NCI-H1105 (cell line): ENCODE measurements at places on chromosomes 5 and 9.

- no peak for DNase-seq
Measured at GRCh38 chr5:16888694-16889124, 47.4 kb downstream of the MYO10 start.

- DNase-seq, result no peak
Measured at GRCh38 chr5:172110921-172111851, 76.8 kb downstream of the STK10 start.

DNA sequence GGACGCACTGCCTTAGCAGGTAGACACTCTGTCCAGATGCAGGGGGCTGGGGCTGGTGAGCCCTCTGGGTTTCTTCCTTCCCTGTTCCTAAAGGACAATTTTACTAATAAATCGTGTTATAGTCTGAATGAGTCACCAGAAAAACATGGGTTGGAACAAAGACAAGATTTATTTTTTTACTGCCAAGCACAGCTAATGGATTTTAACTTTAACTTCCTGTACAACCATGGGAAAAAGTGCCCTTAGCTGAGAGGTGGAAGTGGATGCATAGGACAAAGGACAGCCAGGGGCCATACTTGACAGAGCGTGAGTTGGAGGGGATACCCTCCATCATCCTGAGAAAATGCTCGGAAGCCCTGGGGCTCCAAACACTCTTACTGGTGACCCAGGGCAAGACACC, 300.7 kb downstream of the MSX2 start:
- DNase-seq, result no peak

- DNase-seq, result peak; percentile 10
Measured at GRCh38 chr9:100674419-100675122, 96.7 kb downstream of the CAVIN4 start.

- no peak for DNase-seq
Measured at GRCh38 chr9:21095561-21095960, 17.8 kb upstream of the IFNB1 start.

GRCh38 chr9:112041536-112042243, 133.4 kb downstream of the SUSD1 start:
- no peak for DNase-seq

- no peak for DNase-seq
Measured at GRCh38 chr5:44266882-44267576, 122.2 kb downstream of the FGF10 start.

DNA sequence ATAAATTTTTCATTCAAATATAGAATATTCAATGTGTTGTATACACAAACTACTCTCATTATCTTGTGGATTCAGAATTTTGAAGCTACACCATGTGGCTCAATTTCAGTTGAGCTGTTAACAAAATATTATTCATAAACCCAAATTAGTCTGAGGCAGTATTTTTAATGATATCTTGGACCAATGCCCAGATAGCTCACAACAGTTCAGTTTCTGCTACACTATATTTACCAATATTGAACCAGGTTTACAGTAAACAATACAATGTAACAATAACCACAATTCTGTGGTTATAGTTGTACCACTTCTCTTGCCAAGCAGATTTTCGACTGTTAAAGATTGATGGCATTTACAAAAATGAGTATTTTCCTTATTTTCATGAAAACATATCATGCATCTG, 99.9 kb downstream of the SSBP2 start:
- DNase-seq, result peak; percentile 38

GRCh38 chr9:13268469-13268868, 11.0 kb downstream of the MPDZ start:
- no peak for DNase-seq

DNA sequence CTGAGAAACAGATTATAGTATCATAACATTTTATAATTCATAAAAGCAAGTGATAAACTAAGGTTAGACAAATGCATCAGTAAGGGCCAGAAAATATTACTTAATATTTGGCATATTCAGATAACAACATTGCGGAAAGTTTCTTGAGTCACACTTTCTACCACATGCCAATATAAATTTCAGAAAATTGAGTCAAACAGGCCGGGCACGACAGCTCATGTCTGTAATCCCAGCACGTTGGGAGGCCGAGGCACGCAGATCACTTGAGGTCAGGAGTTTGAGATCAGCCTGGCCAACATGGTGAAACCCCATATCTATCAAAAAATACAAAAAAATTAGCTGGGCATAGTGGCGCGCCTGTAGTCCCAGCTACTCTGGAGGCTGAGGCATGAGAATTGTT, 47.1 kb downstream of the SLC38A9 start:
- DNase-seq, result no peak

GRCh38 chr9:120258096-120258495, 321.9 kb downstream of the CDK5RAP2 start:
- no peak for DNase-seq

DNA sequence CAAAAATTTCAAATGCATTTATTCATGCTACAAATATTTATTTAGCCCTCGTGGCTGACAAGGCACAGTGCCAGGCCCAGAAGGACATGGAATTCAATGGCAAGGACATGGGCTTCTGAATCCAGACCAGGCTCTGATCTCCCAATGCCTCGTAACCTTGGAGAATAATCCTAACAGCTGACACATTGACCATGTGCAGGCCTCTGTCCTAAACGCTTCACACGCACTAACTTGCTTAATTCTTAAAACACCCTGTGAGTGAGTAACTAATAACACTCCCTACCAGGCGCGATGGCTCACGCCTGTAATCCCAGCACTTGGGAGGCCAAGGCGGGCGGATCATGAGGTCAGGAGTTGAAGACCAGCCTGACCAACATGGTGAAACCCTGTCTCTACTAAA, 33.2 kb downstream of the MYO10 start:
- DNase-seq, result no peak

DNA sequence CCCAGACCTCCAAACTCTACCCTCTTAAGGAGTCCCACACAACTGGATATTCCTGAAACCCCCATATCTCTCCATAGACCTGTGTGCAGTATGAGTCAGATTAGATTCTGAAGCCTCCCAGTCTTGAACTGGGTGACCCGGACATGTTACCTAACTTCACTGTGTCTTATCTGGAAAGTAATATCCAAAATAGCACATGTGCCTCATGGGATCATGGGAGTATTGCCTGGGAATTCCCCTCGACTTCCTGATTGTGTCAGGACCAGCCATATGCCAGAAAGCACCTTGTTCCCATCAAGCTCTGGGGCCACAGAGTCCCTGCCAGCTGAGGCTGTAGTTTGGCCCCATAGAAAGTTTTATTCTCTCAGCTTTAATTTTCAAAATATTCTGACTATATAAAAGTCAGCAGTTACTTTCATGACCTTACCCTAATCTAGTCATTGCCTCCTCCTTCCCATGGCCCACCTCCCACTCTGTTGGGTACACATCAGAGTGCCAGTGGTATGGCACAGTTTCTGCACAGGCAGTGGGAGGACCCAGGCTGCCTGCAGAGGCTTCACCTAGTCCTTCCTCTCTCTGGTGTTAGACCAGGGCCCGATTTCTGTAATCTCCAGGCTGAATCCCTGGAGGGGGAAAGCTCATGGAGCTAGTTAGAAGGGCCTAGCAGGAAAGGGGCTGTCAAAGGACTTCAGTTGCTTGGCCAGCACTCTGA, 19.5 kb upstream of the B4GALT1 start:
- no peak for DNase-seq
